Femur (tissue), 1 donor: ENCODE measurements at places on chromosomes 1 and 21.

GRCh38 chr1:226642421-226642820 is 93.9 kb downstream of the STUM start:
- DNase-seq = no peak

DNA sequence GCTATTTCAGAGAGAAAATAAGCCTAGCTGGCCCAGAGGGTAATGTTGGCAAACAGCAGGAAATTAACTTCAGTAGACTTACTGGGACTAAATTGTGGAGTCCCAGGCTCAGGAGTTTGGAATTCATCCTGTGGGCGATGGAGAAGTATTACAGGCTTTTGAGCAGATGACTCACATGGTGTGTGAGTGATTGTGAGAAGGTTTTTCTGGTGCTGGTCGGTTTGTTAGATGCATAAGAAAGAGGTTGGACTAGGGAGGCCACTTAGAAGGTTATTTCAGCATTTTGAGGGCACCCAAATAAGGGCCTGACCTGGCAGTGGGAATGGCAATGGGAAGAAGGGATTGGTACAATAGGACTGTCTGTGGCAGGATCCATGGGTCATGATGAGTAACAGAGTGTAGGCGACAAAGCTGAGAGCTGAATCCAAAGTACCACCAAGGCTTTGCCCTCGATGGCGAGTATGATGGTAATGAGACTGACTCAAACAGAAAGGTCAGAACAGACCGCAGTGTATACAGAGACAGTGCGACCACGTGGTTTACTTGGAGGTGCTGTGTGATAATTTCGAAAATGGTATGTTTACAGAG is 69.2 kb upstream of the KIF26B start:
- DNase-seq = no peak

GRCh38 chr1:172704420-172705210 is 45.7 kb downstream of the FASLG start:
- no peak for DNase-seq

GRCh38 chr1:172398970-172399755 is 21.3 kb upstream of the C1orf105 start:
- DNase-seq = peak; percentile 89

DNA sequence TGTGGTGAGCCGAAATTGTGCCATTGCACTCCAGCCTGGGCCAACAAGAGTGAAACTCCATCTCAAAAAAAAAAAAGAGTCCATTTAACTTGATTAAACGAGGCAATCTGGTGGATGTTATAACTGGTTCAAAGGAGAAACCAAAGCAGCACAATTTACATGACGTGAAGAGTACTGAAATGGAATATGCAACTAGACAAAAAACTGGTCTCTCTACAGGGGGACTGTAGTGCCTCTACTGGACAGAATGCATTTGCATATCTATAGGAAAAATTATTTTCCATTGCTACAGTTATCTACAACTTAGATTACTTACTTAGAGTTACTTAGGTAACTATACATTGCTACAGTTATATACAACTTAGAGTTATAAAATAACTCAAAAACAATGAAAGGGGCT is 2.7 kb upstream of the CAPN2 start:
- DNase-seq = no peak

DNA sequence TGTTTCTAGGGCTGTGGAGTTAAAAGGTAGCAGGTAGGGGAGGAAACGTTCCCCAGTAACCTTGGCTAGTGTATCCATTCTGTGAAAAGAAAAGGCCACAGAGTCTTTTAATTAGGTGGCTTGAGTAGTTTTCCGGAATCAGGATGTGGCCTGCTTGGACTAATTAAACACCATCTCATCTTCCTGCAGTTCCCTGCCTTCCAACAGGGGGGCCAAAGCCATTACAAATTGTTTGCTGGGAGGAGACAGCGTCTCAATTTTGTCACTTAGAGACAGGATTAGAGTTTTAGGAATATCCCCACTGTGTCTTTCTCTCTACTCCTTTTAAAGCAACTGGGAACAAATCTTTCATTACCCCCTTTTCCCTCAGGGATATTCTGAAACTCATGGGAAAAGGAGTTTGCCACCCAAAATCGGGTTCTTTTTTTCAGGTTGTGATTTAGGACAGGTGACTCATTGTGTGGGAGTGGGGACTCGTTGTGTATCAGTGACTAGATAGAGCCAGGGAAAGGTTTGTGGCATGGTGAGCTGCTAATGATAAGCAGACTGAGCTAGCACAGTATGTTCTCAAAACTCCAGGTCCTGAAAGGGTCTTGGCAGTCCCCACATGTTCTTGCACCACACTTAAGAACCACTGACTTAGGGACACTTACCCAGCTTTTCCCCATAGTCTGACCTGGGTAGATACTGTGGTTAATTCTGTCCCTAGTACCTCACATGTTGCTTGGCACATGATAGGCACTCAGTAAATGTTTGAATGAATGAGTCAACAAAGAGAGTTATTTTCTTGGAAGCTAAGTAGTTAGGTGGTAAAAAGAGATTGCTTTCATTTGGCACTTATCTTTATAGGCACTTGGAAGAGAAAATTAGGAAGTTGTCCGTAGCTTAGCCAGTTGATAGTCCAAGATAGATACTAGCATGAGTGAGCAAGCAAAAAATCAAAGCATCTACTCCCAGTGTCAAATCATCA is 22.5 kb downstream of the INTS3 start:
- no peak for DNase-seq

- DNase-seq = peak; percentile 23
Observed at GRCh38 chr1:199322278-199322677, 683.4 kb downstream of the PTPRC start.

DNA sequence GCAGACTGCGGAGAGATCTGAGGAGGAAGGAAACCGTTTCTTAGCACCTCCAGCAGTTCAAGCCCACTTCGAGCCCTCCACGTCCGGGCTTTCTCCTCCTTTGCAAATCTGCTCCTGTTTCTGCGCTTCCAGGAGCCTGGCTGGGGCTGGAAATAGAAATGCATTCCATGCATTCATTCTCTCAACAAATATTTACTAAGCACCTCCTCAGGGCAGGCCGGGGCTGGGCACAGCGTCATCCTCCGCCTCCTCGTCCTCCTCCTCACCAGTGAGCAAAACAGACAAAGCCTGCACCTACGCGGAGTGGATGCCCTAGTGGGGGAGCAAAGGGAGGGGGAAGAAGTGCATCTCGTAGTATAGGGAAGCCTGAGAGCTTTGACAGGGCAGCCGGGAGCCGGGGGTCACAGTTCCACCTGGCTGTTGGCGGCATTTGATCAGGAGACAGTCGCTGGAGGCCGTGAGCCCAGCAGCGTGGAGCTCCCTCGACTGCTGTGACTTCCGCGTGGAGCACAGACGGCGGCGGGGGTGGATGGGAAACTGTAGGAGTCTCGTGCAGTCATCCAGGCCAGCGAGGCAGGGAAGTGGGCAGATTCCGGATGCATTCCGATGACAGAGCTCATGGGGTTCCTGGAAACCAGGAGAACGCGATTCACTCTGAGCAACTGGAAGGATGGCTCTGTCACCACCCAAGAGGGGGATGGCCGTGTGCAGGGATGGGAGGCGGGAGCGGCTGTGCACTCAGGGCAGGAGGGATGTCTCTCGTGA is 93.5 kb downstream of the SIK1 start:
- DNase-seq = peak; percentile 79

- no peak for DNase-seq
Observed at GRCh38 chr1:211257826-211258225, 1.3 kb upstream of the RCOR3 start.

DNA sequence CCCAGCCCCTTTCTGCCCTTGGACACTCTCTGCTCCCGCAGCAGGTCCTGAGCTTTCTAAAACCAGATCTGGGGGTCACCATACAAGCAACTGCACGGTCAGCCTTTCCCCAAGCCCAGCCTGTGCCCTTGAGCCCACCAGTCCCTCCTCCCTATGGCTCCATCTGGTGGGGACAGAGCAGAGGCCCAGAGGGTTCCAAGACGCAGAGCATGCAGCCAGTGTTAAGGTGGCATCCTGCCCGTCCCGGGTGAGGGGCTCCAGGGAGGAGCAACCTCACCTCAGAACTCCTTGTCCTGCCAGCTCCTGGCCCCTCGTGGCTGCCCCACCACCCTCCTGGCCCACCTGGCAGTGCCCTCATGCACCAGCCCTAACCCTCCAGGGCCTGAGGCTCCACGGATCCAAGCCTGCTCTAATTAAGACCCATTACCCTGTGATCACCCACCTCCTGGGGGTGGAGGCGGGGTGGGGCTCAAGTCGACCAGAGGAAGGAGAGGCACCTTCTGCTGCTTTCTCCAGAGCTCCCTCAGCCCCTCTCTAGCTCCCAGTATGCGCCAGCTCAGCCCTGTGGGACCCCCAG is 8.5 kb downstream of the CHD5 start:
- DNase-seq = no peak

GRCh38 chr1:61132645-61133334 is 50.4 kb downstream of the NFIA start:
- DNase-seq = no peak

DNA sequence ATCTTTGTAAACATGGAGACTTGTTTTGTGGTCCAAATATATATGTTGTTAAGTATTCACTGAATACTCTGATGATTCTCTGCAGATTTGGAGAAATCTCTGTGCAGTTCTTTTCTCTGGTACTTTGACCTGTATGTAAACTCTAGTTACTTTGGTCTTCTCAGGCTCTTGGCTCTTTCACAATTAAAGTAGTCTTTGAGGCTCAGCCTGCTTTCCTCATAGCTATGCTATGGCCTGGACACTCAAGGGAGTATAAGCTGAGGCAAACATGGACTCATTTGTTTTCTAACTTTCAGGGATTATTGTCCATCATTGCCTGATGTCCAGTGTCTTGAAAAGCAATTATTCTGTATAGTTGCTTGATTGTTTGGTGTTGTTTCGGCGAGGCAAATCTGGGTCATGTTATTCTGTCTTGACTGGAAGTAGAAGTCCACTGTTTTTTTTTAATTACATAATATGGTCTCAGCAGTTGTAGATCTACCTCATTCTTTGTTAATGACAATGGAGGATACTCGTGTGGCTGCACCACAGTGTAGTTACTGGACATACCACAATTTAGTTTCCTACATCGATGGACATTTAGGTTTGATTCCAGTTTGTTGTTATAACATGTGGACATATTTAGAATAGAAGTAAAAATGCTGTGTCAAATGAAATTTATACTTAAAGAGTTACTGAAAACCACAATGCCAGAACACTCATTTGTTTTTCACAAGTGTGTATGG is 9.2 kb downstream of the PTBP2 start:
- no peak for DNase-seq
